ENCODE measurements at places on chromosomes 6 and 20.

DNA sequence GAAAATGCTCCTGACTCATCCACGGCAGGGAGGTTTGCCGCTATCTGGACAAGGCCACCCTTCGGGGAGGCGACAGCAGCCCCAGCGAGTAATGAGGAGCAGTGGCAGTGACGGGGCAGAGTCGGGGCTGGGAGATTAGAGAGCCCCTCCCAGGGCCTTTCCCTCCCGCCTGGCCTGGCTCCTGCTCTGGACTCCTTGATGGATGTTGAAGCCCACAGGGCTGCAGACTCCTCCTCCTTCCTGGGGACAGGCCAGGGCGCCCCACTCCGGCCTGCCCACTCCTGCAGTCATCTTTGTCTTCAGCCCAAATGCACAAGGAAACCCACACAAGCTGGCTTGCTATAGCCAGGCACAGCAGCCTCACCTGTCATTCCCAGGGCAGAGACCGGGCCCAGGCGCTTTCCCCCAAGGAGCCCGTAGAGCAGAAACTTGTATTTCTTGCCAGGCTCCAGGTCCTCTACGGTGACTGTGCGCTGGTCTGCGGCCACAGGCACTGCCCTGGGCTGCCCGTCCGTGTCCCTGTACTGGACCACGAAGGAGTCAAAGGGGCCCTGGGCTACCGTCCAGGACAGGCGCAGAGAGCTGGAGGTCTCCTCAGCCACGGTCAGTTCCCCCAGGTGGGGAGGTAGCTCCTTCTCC, 7.7 kb downstream of the CYP21A2 start:
- DNase-seq: no peak

GRCh38 chr20:6866741-6867140, 99.3 kb downstream of the BMP2 start:
- DNase-seq: no peak

- DNase-seq: no peak
Observed at GRCh38 chr20:58048096-58048702, 180.3 kb downstream of the ANKRD60 start.

DNA sequence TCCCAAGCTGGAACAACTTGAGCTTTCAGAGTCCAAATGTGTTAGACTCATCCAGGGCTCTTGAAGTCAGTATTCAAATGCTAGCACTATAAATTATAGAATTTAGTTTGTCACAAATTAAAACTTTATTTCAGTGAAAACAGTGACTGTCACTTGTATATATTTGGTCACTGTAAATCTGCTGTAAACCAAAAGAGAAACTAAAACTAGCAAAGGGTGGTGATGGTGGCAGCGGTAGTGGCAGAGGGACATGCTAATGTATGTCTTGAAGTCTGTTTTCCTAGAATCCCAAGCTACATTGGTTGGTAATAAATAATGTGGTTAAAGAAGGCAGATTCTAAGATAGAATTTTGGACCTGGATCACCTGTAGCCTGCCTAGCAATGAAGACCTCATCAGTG, 140.4 kb upstream of the CENPW start:
- no peak for DNase-seq

DNA sequence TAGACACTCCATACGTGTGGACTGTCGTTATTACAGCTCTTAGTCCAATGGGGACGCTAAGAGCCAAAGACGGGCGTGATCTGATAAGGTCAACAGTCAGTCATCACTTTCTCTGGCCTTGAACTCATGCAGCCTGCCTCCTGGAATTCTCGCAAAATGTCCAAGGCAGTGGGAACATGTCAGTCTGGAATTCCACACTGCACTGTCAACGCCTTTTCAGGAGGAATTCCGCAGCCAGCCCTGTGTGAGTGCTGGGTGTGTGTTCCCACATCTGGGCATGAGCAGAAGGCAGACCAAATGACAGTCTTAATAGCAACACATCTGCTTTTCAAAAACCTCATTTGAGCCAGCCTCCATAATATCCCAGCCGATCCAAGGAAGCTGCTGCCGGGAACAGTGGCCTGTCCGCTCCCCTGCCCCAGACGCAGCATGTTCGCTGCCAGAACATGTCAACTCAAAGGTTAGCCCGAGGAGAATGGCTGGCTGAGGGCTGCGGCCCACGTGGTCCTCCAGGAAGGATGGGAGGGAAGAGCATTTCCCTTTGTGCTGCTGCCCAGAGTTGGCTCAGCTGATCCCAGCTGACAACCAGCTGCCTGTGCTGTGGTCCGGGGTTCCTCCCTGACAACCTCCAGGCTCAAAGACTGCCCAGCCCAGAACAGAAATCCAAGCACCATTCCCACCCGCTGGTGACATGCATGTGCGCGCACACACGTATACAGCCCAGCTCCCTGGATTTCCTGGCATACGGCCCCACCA, 103.1 kb downstream of the SULF2 start:
- DNase-seq: no peak

GRCh38 chr6:143039548-143039947, 21.1 kb upstream of the AIG1 start:
- no peak for DNase-seq

DNA sequence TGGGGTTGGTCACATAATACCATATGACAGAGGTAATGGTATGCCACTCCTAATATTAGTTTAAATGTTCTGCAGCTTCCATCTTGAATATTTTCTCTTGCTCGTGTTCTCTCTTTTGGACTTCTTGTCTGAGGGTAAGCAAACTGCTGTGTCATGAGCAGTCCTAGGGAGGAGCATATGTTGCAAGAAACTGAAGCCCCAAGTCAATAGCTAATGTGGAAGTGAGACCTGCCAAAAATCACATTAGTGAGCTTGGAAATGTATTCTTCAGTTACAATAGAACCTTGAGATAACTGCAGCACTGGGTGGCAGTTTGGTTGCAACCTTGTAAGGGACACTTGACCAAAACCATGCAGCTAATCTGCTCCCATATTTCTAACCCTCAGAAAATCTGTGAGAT, 178.2 kb upstream of the IMPG1 start:
- no peak for DNase-seq

DNA sequence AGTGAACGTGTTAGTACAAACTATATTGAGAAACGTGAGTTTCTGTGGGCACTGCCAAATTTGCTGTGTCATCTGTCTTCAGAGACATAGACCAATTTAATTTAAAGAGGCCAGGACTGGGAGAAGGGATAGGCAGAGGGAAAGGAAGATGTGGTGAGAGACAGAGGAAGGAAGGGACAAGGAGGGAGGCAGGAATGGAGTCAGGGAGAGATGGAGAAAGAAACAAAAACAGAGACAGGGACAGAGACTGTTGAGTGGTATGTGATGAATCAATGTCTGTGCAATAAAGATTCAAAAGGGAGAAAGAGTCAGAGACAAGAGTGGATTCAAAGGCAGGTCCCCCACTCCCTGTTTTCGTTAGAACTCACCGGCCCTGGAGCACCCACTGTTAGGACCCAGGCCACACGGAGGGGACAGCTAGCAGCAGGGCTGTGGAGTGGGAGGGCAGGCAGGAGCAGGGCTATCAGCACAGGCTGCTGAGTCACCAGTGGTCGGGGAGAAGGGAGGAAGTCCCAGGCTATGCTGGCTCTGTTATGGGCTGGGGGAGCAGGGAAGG, 51.6 kb upstream of the CHD6 start:
- no peak for DNase-seq

- DNase-seq: no peak
Observed at GRCh38 chr6:19214231-19214630, 622.9 kb upstream of the ID4 start.

GRCh38 chr6:132298344-132298949, 102.8 kb downstream of the MOXD1 start:
- DNase-seq: no peak

GRCh38 chr6:158010591-158011477, 29.2 kb downstream of the SYNJ2 start:
- DNase-seq: no peak

DNA sequence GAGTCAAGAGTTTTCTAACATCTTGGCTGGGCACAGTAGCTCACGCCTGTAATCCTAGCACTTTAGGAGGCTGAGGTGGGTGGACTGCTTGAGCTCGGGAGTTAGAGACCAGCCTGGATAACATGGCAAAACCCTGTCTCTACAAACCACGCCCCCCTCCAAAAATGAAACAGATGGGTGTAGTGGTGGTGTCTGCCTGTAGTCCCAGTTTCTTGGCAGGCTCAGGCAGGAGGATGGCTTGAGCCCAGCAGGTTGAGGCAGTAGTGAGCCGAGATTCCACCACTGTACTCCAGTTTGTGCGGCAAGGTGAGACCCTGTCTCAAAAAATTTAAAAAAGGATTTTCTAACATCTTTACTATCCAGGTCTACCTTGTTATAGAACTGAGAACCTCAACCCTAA, 22.0 kb downstream of the FAM8A1 start:
- no peak for DNase-seq

DNA sequence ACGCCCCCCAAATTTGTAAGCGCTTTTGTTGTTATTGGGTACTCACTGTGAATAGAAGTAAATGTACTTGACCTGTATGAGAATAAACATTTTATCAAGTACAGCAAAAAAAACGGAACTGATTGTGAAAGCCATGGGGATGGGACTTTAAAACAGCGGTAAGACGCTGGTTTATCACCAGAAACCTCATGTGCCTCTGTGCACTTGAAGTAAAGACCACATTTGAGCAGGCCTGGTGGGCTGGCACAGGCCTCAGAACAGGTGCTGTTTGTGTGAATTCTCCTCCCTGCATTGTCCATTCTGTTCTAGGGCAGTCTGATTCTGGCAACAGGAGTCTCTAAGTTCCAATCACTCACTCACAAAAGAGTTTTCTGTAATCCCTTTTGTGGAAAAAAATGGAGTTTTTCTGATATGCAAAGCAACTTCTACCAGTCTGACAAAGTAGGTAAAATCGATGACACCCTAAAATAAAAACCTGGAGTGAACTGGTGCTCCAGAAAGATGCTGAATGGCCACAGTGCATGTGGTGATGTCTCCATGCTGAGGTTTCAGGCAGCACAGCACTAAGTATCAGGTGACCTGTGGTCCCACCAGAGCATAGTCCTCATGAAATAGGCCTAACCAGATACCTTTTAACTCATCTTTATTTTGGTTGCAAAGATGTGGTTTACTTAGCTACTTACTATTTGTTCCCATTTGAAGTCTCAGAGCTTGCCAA, 53.9 kb downstream of the STX7 start:
- DNase-seq: no peak

DNA sequence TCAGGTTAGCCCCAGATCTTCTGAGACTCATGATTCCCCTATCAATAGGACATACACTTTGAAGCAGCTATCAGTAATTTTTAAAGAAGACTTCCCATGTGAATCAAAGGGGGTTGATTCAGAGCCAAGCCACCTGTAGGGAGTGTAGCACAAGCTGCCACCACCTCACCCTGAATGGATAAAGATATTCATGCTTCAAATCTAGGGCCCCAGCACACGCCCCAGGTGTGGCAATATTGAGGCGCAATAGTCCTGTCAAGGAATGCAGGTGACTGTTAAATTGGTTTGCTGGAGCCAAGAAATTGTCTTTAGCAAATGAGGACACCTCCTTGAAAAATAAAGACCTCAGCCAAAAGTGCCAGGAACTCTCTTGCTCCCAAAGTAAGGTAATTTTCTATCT, 404.4 kb downstream of the MAFB start:
- no peak for DNase-seq

GRCh38 chr6:34375833-34376232, 16.6 kb downstream of the NUDT3 start:
- DNase-seq: no peak

- DNase-seq: no peak
Observed at GRCh38 chr20:38094373-38094891, 60.9 kb downstream of the RPRD1B start.

GRCh38 chr6:16776394-16777017, 15.2 kb upstream of the ATXN1 start:
- DNase-seq: no peak

DNA sequence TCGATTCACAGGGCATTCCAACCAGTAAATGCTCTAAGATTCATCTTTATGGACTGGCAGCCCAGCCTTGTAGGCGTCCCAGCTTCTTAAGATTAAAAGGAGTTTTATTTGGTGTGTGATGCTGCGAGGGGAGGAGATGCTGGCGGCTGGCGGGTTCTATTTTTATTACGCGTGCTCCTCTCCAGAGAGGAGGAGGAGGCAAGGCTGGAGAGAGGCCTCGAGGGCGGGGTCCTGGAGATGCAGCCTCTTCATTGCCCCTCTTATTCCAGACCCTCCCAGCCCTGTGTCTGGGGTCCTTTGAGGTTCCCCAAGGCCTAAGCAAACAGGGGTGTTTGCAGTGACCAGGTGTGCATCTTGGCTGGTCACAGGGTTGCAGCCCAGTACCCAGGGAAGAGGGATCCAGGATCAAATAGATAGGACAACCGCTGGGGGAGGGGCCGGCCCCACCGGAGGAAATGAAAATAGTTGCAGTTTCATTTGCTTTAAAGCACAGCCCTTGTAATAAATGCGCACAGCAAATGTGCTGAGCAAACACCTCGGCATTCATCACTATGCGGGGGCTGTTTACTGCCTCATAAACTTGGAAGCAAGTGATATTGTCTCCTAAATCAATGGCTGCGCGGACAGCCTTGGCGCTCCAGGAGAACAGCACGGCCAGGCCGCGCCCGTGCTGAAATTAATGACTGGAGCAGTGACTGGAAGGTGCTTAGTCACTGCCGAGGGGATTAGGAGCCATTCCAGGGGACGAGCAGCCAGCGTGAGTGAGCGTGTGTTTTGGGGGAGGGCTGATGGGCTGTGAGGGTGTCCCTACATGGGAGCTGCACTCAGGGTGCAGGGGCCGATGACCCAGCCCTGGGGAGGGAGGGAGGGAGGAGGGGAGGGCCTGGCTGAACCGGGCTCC, 83.0 kb downstream of the TMEM242 start:
- DNase-seq: no peak

GRCh38 chr6:83086751-83087150, 19.3 kb downstream of the DOP1A start:
- DNase-seq: no peak

DNA sequence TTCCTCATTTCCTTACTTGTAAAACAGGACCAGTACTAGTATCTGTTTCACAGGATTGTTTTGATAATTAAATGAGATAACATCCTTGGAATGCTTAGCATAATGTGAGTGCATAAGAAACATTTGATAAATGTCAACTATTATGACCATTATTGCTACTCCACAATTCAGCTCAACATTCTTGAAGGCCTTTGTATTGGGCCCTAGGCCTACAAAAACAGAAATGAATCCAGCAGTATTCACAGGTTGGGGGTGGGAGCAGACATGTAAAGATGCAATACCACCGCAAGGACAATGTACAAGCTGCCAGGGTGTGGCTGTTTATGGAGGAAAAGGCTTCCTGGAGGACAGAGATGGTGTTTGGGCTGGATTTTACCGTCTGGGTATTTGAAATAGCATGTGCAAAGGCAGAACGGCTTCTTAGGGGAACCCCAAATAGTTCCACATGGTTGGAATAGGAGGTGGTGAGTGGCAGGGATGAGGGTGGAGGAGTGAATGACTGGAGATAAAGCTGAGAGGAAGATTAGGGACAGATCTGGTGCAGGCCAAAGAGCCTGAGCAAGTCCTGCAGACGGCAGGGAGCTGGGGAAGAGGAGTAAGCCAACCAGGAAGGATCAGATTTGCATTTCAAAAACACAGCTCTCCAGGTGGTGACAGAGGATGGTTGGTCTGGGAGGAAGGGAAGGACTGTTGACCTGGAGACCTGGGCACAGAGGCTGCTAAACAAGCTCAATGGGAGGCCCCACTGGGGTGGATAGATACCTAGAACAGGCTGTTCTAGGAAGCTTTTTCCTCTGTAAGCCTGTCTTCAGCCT, 57.0 kb upstream of the EPB41L1 start:
- DNase-seq: no peak

GRCh38 chr6:150902142-150902776, 36.8 kb downstream of the MTHFD1L start:
- no peak for DNase-seq
